ENCODE measurements at places on chromosomes 2 and 18. TPM values are rescaled to one million over a fixed set of nuclear protein-coding genes. Genes with fewer than 3 reads are reported as not detected.

- H3K4me3 ChIP-seq: no peak overlapping the region
- no peak for DNase-seq
- no peaks in the 10 kb centered on the region for H3K27me3 ChIP-seq
- H3K36me3 ChIP-seq: no peaks in the 10 kb centered on the region
Observed at GRCh38 chr2:37569986-37570679, 101.3 kb downstream of the CDC42EP3 start.

DNA sequence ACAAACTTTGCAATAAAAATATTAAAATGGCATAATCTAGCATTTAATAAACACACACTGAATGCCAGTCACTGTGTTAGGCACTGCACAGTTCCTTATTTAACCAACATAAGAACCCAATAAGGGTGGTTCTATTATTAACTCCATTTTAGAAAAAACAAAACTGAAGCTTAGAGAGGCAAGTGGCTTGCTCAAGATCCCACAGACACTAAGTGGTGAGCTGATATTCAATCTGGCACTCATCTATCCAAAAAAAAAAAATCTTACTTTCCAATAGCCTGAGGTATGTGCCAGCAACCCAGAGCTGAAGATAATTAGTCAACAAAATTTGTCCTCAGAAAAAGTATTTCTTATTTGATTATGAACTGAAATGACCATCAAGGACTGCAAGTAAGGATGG lies 799 bp downstream of the CYTIP start:
- peaks cover 31% of the 10 kb centered on the region for H3K4me1 ChIP-seq
- DNase-seq: no peak
- peak overlapping the region; percentile 92 for H3K4me3 ChIP-seq
- peaks cover 2% of the 10 kb centered on the region for H3K27me3 ChIP-seq
- peaks cover 65% of the 10 kb centered on the region for H3K36me3 ChIP-seq

- DNase-seq: no peak
- no peak overlapping the region for H3K4me3 ChIP-seq
- no peak overlapping the region for H3K27ac ChIP-seq
Observed at GRCh38 chr2:32825291-32825712, 121.5 kb upstream of the LTBP1 start.

- H3K4me3 ChIP-seq: no peak overlapping the region
- H3K27me3 ChIP-seq: peaks cover 29% of the 10 kb centered on the region
- H3K4me1 ChIP-seq: peaks cover 3% of the 10 kb centered on the region
- H3K36me3 ChIP-seq: no peaks in the 10 kb centered on the region
Observed at GRCh38 chr2:176494949-176495353, 225.7 kb downstream of the MTX2 start.

- peaks cover 36% of the 10 kb centered on the region for H3K36me3 ChIP-seq
- peaks cover 43% of the 10 kb centered on the region for H3K4me1 ChIP-seq
- no peak overlapping the region for H3K4me3 ChIP-seq
- H3K27me3 ChIP-seq: no peaks in the 10 kb centered on the region
- no peak for DNase-seq
- H3K27ac ChIP-seq: no peak overlapping the region
Observed at GRCh38 chr2:96197546-96198255, 10.9 kb downstream of the STARD7 start.

GRCh38 chr18:72986103-72986502 lies 118.3 kb upstream of the NETO1 start:
- no peaks in the 10 kb centered on the region for H3K27me3 ChIP-seq
- no peak for DNase-seq
- no peak overlapping the region for H3K4me3 ChIP-seq
- H3K4me1 ChIP-seq: no peaks in the 10 kb centered on the region
- no peaks in the 10 kb centered on the region for H3K36me3 ChIP-seq

Gene CHRND
- not detected for total RNA-seq

Gene AQP12A
- not detected for total RNA-seq

Measured in activated CD4-positive, alpha-beta memory T cell treated with anti-CD3 and anti-CD28 coated beads for 36 hours (primary cell).